ENCODE measurements at places on chromosomes 16 and 17. TPM values are rescaled to one million over a fixed set of nuclear protein-coding genes. Genes with fewer than 3 reads are reported as not detected.

Gene GJD3
- not detected for total RNA-seq

Gene MAZ
- total RNA-seq = 182 TPM

Gene CCDC200
- not detected for total RNA-seq

Gene DHRS7C
- not detected for total RNA-seq

Gene DBNDD1
- total RNA-seq = 12.7 TPM

Gene TERB1
- total RNA-seq = 0.46 TPM

Gene FZD2
- 3.3 TPM for total RNA-seq

Gene TLCD3B
- total RNA-seq = not detected

Gene CCL8
- total RNA-seq = 0.67 TPM

Gene ZNF423
- 0.69 TPM for total RNA-seq

Gene TAOK1
- total RNA-seq = 82.9 TPM

Gene ANKFN1
- total RNA-seq = not detected

Gene CPSF4L
- not detected for total RNA-seq

Gene NME4
- 128 TPM for total RNA-seq

Gene CSH1
- not detected for total RNA-seq

Gene PTX4
- 0.34 TPM for total RNA-seq

Gene VPS9D1
- 5.8 TPM for total RNA-seq

Gene CORO6
- total RNA-seq = 2.0 TPM

Gene ITGAD
- total RNA-seq = not detected

Gene PLSCR3
- 12.0 TPM for total RNA-seq

Gene ZSCAN32
- total RNA-seq = 11.3 TPM

Gene MYH13
- not detected for total RNA-seq

Gene HAP1
- not detected for total RNA-seq

Gene CACNA1H
- total RNA-seq = 1.7 TPM

Gene KRTAP3-1
- not detected for total RNA-seq

Gene KRT31
- total RNA-seq = not detected

Gene ADAP2
- 1.7 TPM for total RNA-seq

Gene CENPN
- 105 TPM for total RNA-seq

Gene NXN
- total RNA-seq = 10.8 TPM

Gene PPP1R27
- total RNA-seq = not detected

Gene PTGES3L
- 0.34 TPM for total RNA-seq

Gene SAMD14
- total RNA-seq = 0.34 TPM

Gene CACNG5
- total RNA-seq = not detected

Gene NETO2
- 30.6 TPM for total RNA-seq

Gene CIBAR2
- not detected for total RNA-seq

Gene CRYBA1
- not detected for total RNA-seq

Gene CCL7
- total RNA-seq = not detected

Gene OR4D1
- not detected for total RNA-seq

Gene LGALS9B
- total RNA-seq = not detected

Gene NOXO1
- total RNA-seq = under 0.01 TPM

Gene GUCY2D
- not detected for total RNA-seq

Gene FNDC8
- total RNA-seq = not detected

Gene ALOX12
- total RNA-seq = not detected

Gene SOX8
- total RNA-seq = 18.5 TPM

Gene MSRB1
- total RNA-seq = 16.0 TPM

Gene KCNG4
- total RNA-seq = not detected

Gene ACTG1
- total RNA-seq = 6,005 TPM

Gene GINS3
- 12.7 TPM for total RNA-seq

Gene AGRP
- not detected for total RNA-seq

Gene MXRA7
- 140 TPM for total RNA-seq

Gene EPN2
- 25.4 TPM for total RNA-seq

Gene RNF40
- 76.5 TPM for total RNA-seq

Gene P3H4
- total RNA-seq = 24.0 TPM

All from melanocyte of skin (primary cell).